Activated naive CD4-positive, alpha-beta T cell treated with Interleukin-2 at 50 U/mL for 16 hours (primary cell): ENCODE measurements at places on chromosomes 1 and 21.

DNA sequence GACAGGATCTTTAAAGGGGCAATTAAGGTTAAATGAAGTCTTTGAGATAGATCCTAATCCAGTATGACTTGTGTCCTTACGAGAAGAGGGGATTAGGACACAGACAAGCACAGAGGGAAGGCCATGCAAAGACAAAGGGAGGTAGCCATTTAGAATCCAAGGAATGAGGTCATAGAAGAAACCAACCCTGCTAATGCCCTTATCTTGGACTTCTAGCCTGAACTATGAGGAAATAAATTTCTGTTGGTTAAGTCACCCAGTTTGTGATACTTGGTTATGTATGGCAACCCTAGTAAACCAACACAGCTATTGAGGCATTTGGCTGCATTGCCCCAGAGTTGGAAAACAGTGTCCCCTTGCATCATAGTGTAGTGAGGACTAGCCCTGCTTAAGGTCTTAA lies 121.3 kb downstream of the MAST2 start:
- no peak for DNase-seq

DNA sequence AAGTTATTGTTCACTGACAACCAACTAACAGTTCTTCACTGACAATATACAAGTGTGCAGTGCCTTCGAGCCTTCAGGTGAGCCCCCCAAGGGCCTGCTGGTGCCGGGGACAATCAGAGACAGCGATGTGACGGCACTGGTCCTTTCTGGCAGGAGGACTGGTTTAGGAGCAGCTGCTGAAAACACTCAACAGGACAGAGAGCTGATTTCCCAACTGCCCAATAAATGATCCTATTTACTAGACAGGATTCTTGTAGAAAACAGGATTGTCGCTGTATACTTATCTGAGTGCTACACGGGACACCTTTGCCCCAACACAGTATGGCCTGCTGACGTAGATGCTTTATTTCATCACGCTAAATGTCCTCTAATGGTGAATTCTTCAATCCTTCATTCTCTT lies 65.4 kb downstream of the TP53BP2 start:
- no peak for DNase-seq

- DNase-seq = peak; percentile 9
Measured at GRCh38 chr1:247487057-247487456, 29.2 kb upstream of the OR2B11 start.

DNA sequence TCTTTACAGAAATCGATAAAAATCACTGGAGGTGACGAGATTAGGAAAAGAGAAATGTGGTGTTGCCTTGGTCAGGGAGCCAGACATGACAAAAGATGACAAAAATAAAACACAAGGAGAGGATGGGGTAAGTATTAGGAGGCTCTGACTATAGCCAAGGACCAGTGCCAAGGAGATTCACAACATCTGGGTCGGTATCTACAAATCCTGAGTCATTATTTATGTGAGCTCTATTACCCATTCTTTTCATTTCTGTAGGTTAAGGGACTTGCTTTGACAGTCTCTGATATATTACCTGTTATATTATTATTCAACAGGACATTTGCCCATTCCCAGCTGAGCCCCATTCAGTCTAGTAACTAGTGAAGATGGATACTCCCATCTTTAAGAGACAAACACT lies 120.8 kb downstream of the TYW3 start:
- DNase-seq = no peak

GRCh38 chr1:228378873-228379460 lies 27.7 kb downstream of the TRIM11 start:
- DNase-seq = no peak
